Activated effector memory CD4-positive, alpha-beta T cell treated with Interleukin-2 at 50 U/mL for 16 hours (primary cell): ENCODE measurements at places on chromosomes 3 and 15.

DNA sequence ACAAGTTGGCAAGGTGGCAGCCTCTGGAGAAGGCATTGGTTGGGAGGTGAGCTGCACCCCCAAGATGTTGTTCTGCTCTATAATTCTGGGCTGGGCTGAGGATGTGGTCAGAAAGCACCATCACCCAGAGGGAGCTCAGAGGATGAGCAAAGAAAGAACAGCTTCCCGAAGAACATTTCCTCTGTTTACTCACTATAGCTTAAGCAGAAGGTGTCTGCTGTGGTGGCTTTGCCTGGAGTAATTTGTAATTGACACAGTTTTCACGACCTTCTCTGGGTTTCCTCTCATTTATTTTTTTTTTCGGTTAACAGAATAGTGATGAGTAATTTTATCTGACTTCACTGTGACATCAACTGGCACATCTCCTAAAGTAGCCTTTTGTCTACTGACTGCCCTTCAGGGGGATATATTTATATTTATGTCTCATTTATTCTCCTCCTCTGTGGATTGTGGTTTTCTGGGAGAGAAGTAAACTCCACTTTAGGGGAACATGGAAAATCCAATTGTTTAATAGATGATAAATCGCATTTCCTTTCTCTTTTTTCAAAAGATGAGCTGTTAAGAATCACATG is 49.5 kb upstream of the ABHD17C start:
- DNase-seq = no peak

DNA sequence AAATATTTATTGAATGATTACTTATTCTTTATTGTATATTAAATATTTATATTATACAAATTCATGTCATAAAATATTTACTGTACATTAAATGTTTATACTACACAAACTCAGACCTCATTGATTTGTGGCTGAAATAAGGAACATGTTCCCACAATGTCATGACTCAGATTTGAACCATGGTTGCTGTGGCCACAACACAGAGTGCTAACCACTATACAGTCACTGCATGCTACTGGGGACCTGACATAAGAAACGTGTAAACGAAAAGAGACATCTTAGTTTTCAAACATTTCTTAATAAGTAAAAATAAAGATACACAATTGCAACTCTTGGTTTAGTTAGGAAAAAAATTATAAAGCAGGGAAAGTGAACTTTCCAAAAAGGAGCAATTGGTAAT is 99.1 kb upstream of the AGTR1 start:
- no peak for DNase-seq

- DNase-seq = no peak
These were observed 57.7 kb downstream of the DUT start for GRCh38 chr15:48388910-48389309.

DNA sequence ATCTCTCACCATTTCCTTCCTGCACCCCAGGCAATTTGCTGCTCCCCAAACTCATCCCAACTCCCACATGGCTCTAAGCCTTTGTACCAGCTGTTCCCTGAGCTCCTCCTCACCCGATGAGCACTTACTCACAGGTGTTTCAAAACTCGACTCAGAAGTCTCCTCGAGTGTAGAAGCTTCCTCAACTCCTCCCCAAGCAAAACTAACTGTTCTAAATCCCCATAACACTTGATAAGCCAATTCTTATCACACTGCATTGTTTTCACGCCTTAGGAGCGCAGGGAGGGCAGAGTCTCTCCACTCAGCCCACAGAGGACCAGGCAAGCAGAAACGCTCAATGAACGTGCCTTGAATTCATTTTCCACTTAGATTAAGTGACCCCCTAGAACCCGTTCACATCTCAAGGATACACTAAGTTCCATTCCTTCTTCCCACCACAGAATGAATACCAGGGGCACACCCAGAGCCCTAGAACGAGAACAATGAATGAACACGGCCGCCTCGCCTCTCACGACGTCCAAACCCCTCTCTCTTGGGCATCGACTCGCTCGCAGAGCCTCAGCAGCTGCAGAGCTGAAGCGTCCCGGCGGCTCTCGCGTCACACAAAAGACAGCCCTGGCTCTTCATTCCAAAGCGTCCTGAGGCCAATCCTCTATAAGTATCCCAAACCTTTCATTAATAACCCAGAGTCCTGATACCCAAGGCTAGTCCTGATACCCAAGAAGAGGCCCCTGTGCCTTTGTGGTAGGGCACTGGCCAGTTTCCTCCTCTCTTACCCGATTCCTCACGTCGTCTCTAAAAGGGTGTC is 1.1 kb downstream of the RAF1 start:
- DNase-seq = peak; percentile 27

GRCh38 chr3:146653978-146654377 is 48.8 kb upstream of the PLSCR5 start:
- no peak for DNase-seq

DNA sequence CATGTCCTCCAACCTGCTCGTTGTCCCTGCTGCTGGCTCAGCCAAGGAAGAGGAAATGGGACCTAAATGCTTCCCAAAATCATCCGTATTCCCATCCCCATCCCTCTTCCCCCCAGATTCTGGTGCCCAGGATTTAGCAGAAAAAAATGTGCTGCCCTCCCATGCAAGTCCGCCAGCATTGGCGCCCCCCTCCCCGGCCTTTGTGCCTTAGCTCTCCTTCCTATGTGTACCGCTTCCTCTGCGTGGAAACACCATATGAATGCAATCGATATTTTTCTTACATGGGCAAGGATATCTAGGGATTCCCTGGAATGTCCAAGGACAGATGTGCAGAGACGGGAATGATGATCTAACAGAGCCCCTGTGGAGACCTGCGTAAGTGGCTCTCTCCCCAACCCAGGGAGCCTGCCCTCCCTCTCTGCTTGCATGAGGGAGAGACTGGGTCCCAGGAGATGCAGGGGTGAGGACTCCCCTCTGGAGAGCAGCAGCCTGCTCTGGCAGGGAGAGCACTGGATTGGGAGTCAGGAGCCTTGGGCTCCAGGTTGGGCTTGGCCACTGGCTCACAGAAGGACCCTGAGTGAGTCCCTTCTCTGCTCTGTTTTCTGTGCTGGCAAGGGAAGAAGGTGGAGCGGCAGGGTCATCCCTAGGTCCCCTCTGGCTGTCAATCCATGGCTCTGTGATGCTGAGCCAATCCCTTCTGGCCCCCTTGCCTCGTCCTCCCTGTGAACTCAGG is 227.2 kb downstream of the XXYLT1 start:
- no peak for DNase-seq

DNA sequence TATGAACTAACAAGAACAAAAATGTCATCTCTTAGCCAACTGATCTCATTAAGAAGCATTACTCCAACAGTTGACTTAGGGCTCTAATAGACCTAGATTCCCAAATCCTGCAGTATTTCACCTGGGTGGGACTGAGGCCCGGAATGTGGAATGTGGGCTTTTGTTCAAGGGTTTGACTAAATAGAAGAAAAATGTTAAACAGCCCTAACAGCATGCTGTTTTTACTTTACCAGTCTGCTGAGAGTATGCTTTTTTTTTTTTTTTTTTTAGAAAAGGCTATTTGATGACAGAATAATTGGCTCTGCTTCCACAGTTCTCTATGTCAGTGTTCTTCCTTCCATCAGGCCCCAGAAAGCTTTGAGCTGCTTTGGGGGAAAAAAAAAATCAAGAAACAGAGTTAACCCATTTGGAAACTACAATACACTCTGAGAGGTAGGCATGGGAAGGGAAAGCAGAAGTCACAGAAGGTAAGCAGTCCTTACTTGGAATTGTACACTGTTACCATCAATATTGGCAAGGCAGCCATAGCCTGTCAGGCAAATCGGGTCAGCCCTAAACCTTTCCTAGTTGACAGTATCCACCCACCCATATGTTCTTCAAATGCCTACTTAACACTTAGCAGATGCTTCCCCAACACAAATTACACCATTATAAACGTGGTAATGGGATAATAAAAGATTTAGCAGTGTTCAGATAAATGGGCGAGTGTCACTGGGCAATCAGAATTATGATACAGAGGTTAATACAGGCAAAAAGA is 224.2 kb downstream of the CNTN3 start:
- DNase-seq = no peak

DNA sequence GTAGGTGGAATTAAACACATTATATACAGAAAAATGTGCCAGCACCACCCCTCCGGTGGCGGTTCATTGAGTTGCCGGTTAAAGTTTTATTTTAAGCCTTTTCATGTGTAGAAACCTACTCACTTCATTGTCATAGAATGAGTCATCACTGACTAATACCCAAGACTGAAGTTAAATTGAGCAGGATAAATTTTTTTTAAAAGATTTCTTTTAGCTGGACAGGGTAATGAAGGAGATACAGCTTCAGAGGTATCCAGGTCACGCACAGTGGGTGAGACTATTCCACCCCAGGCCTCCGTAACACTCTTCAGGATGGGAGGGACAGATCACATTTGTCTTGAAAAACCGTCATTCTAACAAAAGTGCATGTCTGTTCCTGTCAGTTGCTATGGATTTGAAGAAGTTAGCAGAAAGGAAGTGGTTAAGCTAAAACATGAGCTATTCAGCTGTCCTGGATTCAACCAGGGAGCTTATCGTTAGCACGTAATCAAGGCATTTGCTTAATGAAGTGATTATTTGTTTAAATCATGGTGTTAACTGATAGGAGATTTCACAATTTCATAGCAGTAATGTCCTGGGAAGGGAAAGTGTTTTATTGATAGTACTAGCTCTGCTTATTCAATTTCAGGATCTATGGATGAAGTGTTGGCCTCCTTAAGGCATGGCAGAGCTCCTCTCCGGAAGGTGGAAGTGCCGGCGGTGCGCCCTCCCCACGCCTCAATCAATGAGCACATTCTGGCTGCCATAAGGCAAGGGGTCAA is 23.4 kb downstream of the WHAMM start:
- DNase-seq = no peak

GRCh38 chr3:62525281-62525680 is 151.9 kb upstream of the FEZF2 start:
- no peak for DNase-seq

- no peak for DNase-seq
These were observed 17.3 kb downstream of the PXK start for GRCh38 chr3:58349792-58350626.

DNA sequence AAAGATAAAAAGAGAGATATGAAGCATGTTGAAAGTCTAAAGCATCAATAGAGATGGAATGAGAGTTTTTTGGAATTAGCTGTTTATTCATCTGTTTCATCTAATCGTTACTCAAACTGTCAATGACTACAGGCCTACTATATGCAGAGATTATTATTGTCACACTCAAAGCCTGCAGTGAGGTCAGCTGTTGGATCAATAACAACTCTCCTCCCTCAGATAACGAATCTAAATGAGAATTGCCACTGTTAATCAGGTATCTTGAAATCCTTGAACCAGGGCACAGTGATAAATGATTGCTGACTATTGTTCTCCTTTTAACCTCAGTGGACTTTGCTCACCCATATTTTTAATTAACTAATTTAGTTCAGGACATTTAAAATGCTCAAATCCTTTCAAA is 192.3 kb upstream of the SGO1 start:
- DNase-seq = no peak

DNA sequence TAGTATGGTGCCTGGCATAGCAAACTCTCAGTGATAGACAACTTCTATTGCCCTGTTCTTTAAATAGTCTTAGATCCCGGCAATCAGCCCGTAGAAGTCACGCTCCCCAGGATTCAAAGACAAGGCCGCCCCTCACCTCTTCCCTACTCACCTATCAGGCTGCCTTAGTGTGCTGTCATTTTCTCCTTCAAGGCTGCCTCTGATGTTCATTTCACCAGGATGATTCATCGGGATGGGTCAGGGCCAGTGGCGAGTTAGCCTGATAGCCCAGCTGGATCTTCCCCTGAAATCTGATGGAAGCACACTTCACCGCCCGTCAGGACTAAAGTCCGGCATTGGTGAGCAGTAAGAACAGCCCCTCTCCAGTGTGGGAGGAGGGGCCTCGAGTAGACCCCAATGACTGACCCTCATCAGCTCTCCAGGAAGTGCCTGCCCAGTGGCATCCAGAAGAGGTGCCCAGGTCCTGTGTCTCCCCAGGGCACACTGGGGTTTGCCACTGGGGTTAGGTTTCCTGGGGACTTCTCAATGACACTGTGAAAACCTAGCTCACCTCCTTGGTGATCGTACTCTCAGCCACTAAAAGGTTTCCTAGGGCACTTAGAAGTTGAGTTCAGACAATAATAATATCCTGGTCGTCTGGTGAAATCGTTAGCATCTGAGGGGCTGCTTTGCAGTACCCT is 37.5 kb downstream of the TPM1 start:
- DNase-seq = no peak

DNA sequence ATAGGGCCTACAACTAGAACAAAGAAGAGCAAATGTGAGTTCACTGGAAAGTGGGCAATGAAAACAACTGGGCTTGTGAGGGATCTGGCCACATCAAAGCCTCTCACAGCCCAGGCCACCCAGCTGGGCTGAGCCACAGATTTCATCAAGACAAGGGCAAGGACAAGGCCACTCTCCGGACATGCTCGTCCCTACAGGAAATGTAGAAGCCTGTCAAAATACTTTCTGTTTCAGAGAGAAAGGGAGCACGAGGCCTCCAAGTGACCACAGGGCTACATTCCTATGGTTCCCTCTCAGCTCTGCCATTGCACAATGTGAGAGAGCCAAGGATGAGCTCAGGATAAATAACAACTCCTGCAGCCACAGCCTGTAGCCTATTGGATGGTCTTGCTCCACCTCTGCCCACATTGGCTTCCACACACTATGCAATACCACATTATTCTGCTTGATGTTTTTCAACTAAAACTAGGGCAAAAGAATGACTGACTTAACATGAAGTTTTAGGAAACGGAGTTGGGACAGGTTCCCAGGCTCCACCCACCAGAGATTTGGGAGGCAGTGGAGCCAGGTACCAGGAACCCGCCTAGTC is 12.1 kb downstream of the TBC1D2B start:
- no peak for DNase-seq

GRCh38 chr15:25235391-25235790 is 203.4 kb downstream of the UBE3A start:
- no peak for DNase-seq

DNA sequence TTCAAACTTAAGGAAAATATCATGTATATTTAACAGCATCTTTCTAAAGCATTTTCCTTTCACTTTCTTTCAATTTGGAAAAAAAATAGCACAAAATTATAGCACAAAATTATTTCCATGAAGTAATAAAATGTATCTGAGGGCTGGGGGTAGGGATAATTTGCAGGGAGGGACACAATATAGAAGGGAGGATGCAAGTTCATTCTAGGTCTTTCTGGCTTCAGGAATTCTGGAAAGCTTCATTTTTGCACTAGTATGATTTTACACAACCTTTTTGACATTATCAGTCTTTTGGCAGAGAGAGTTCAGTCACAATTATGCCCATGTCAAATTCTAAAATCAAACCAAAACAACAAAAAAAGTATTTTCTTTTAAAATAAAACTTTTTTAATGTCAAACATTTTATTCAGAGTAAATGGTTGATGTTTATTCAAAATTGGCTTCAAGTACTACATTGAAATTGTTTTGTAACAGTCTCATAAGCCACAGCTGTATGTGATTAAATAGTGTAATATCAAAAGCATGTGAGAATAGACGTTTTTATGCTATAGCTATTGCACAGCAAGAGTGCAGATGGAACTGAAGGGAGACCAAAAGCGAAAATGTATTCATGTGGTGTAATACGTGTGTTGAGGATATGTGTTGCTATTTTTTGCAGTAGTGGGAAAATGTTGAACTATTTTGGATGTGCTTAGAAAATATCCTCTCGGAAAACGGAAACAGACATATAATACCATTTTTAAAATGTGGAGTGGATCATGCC is 5.8 kb downstream of the RBMS3 start:
- DNase-seq = no peak

- no peak for DNase-seq
These were observed 23.6 kb upstream of the CAV3 start for GRCh38 chr3:8709801-8710507.

- no peak for DNase-seq
These were observed 179.3 kb upstream of the MME start for GRCh38 chr3:154900816-154901215.

GRCh38 chr3:108100906-108101660 is 10.3 kb upstream of the CD47 start:
- no peak for DNase-seq
